ENCODE measurements at places on chromosomes 7 and 10.

- DNase-seq: no peak
Observed at GRCh38 chr7:231858-232246, 39.5 kb downstream of the FAM20C start.

DNA sequence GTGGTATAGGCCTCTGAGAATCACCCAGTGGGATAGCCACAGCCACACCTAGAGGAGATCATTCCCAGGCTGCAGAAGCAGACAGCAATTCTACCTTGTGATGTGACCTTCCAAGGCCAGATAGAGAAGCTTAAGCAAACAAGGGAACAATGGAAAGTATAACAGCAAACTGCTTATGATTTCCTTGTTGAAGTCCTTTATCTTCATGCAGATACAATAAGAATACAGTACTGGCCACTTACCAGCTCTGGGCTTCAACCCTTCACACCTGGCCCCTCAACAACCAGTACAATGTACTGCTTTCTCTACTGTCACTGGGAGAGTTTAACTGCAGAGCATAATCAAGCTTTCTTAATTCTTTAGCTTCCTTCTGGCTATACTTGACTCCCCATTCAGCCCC is 22.6 kb upstream of the DDX50 start:
- DNase-seq: no peak

GRCh38 chr7:29369909-29370488 is 175.4 kb downstream of the CHN2 start:
- no peak for DNase-seq

GRCh38 chr10:77409697-77410471 is 227.7 kb downstream of the KCNMA1 start:
- no peak for DNase-seq

DNA sequence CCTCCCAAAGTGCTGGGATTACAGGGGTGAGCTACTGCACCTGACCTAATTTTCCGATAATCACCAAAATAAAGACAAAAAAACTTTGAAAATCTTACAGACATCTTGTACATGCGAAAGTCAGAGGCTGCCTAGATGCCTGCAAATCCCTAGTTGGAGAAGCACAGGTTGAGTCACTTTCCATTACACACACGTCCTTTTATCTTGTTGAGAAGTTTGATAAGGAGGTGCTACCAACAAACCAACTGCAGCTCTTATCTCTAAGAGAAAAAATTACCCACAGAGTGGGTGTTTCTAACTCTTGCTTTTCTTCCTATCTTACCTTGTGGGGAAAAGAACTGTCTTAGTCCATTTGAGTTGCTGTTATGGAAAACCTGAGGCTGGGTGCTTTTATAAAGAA is 589.8 kb downstream of the GALNT17 start:
- DNase-seq: no peak

GRCh38 chr7:102828286-102828685 is 79.5 kb downstream of the FAM185A start:
- no peak for DNase-seq

DNA sequence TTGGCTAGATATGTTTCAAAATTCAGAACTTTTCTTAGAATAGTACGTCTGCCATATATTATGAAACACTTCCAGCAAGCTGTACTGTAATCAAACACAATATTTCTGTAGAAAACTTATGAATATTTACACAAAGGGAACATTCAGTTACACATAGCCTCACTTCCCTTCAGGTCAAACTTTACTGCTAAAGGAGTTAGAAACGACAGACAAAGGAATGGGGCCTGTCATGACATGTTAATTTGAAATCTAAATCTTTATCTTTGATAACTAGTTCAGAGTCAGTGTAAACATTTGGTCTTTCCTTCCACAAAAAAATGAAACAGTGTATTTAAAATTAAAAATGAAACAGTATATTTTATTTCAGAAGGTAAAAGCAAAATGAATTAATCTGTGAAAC is 1.0 kb upstream of the CROT start:
- no peak for DNase-seq

GRCh38 chr7:135775230-135775629 is 26.6 kb upstream of the FAM180A start:
- DNase-seq: no peak
